Stimulated activated CD4-positive, alpha-beta T cell treated with anti-CD3 and anti-CD28 coated beads, Interleukin-1b, Interleukin-23, amount 100 ng/mL, for 1 hour (primary cell): ENCODE measurements at places on chromosomes 6 and 20.

- DNase-seq = peak; percentile 4
These were observed 1.1 kb downstream of the PTPRK start for GRCh38 chr6:128519132-128519930.

GRCh38 chr6:14243597-14243996 is 126.0 kb downstream of the CD83 start:
- DNase-seq = no peak

GRCh38 chr6:133697666-133698065 is 191.2 kb upstream of the TCF21 start:
- no peak for DNase-seq

DNA sequence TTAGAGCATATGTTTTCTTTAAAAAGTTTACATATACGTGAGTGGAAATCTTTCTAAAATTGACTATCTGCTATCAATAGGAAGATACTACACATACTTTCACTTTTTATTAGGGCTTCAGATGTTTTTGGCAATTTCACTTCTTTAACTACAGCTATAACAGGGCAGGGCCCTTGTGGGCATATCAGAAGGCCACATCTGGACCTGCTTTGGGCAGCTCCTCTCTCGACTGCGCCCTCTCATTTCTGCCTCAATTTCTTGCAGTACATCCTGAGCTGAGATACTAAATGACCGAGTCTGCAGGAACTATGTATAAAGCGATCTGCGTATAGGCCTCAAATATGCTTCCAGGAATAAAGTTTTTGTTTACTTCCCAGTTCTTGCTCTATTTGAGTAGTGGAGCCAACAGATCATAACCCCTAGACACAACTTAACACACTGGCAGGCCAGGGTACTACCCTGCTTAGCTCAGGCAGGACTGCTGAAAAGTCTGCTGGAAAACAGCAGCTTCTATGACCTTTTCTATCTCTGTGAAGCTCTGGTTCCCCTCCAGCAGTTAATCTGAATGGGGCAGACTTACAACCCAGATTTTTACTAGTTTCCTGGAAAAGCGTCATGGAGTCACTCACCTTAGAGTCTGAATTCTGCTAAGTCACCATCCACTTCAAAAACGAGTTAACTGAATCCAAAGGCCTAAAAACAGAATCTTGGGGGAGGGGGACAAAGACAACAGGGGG is 12.7 kb downstream of the GCLC start:
- DNase-seq = no peak

DNA sequence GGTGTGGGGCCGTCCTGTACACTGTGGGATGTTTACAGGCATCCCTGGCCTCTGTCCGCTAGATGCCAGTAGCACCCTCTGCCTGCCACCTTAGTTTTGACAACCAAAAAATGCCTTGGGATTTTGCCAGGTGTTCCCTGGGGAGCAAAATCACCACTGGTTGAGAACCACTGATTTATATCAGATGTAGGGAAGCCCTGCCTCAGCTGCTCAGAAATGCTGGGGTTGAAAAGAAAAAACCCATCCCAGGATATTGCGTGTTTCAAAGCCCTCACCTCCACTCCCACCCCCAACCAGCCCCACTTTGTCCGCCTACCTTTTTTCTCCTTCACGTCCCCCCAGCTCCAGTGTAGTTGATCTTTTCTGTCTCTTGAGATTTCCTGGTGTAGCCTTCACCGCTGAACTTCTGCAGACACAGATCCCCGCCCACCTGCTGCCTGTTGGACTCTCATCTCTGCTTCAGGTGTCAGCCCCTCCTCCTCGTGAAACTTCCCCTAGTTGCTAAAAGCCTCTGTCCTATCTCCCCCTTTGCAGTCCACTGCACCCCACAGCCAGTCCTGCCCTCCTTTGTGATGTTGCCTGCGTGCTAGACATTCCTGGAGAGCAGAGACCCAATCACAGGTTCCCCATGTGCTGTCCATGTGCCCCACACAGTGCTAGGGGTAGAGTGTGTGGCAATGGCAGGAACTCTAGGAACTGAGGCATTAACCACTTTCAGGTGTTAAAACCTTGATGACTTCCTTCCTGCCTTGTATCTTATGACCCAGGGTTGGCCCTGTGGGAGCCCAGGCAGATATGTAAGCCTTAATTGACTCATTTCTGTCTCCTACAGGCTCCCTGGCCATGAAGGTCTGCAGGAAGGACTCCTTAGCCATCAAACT is 98.9 kb downstream of the TBC1D7 start:
- DNase-seq = no peak

DNA sequence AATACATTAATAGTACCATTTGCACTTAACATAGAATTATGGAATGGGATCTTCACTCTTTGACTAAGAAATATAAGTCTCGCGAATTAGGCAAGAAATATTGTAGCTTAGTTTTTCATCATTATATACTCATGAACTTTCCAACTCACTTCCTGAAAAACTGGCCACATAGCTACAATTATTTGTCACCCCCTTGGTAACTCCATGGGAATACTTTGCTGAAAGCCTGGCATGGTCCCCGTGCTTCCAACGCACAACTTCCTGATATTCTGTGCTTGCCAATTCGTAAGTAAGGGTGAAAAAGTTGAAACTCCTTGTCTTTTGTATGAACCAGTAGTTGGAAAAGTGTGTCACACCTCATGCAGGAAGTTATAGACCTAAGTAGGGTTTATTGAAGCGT is 23.7 kb upstream of the HLA-DQA1 start:
- no peak for DNase-seq

- no peak for DNase-seq
These were observed 58.7 kb downstream of the MAP3K4 start for GRCh38 chr6:161050134-161050765.
